ENCODE measurements at places on chromosomes 6 and 20.

- no peak for DNase-seq
These were observed 2.5 kb downstream of the SLC17A1 start for GRCh38 chr6:25829375-25829774.

DNA sequence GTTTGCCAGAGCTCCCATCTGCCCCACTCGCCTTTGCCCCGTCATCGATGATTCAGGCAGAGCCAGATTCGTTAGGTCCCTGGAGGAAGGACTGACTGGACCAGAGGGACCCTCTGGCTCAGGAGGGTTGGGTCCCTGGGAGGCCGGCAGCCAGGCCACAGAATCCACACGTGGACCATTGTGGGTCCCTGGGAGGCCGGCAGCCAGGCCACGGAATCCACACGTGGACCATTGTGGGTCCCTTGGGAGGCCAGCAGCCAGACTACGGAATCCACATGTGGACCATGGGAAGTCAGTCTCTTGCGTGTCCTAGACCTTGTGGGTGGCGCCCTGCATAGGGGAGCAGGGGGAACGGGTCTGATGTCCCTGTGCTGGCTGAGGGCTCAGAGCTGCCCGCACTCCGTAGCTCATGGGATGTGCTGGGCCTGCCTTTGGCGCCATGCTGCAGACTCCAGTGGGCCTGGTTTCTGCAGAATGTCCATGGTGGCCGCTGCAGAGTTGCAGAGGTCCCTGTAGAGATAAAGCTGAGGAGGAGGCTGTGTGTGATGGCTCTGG lies 23.5 kb downstream of the UCKL1 start:
- DNase-seq = no peak

- DNase-seq = no peak
These were observed 45.3 kb upstream of the FAM50B start for GRCh38 chr6:3803627-3804468.

GRCh38 chr6:53179961-53180651 lies 31.5 kb upstream of the GCM1 start:
- DNase-seq = no peak

DNA sequence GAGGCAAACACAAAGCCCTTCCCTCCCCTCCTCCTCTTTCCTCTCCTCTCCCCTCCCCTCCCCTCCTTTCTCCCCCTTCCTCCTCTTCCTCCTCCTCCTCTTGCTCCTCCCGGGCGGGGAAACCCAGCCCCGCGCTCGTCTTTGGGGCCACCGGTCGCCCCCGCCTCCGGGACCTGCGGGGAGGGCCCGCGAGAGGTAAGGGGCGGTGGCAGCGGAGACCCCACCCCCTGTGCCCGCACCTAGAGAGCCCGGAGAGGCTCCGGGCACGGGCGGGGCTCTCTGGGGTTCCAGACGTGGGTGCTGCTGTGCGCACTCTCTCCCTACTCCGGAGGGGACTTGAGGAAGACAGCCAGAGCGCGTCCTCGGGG lies at the start of gene RIN2:
Gene RIN2 (plus strand): TSS at position 126 of the 368 bp plus-strand sequence. CDS start 131,344 bp downstream, outside the sequence.
- DNase-seq = no peak

- DNase-seq = peak; percentile 61
These were observed 117.3 kb downstream of the SMLR1 start for GRCh38 chr6:130944486-130944885.

DNA sequence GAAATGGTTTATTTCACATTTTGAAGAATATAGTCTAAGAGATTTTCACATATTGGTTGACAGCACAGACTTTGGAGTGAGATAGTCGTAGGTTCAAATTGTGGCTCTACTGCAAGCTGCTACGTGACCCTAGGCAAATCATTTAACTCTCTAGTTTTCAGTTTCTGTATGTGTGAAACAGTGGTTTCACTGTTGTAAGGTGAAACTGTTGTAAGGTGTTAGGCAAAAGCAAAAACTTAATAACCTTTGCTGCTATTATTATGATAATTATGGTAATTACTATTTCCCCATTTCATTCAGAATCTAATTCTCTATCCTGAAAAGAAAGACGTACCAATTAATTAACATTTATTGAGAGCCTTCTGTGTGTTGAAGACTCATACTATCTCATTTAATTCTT lies 144.2 kb downstream of the REV3L start:
- no peak for DNase-seq

DNA sequence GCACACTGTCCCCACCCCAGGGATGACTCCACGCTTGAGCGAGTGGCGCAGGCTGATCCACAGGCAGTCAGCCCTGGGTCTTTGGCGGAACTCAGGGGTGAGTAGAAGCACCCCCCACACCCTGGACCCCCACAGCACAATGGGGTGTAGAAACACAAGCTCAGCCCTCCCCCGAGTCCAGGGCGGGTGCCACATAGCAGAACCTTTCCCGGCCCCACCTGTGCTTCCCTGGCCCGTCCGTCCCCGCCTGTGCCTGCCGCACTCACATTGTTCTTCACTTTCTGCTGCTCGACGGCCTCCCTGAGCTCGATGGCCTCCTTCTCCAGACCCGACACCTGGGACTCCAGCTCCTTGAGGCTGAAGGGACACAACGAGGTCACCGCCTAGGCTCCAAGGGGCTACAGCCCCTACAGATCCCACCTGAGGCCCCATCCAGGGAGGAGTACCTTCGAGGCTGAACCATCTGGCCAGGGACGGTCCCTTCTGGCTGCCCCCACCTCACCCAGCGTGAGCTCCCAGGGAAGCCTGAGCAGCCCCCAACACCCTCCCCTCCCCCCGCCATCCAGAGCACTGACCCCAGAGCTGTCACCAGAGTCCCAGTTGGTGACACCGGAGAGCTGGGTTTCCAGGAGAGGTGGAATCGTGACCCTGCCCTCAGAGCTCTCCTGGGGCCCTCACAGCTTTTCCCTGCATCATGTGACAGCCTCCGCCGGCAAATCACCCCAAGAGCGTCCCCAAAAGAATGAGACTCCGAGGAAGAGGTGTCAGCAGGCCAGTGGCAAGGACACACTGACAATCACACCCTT lies 55.6 kb downstream of the DSTN start:
- DNase-seq = no peak

DNA sequence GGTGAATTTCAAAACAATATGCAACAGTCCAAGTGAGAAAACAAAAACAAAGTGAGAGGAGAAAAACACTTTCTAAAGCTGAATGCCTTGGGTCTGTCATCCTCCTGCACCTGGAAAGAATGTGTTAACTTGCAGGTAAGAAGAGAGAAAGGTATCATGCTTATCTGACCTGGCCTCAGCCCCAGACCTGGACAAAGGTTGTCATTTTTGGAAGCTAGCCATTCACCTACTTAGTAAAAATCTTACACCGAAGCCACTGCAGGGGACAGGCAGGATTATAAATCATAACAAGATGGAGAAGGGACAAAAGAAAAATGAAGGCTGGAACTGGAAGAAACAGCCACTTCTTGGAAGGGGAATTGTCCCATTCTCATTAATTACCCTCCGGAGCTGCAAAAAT lies 69.4 kb downstream of the GFOD1 start:
- DNase-seq = no peak

- DNase-seq = no peak
These were observed 1.9 kb upstream of the SFT2D1 start for GRCh38 chr6:166344240-166344639.

DNA sequence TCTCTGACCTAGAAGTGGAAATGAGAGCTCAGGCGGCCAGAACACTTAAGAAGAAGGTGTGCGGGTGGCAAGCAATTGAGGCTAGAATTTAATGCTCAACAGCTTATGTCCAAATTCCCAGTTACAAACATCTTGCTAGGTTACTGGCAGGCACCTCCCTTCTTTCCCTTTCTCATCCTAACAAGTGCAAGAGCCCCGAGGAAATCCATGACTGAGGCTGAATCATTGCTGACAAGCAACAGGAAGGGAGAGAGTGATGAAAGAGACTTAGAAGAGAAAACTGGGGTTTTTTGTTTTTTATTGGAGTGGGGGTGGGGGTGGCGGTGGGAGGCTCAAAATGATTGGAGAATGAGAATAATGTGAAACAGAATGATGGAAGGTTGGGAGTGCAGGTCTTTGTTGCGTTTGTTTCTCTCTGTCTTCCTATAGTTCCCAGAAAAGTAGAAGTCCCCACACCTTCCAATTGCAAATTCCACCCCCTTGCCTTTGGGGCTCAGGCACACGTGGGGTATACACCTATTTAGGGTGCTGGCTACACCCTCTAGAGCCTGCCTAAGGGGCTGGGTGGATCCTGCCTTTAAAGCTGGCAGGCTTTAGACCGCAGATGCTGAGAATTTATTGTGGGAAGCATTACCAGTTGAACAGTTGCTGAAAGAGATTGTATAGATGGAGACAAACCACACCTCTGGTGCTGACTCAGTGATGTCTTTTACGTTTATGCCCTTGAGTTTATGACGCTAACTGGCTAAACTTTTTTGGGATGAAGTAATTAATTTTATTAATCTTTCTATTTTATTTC lies 1.4 kb downstream of the FAM83B start:
- no peak for DNase-seq

DNA sequence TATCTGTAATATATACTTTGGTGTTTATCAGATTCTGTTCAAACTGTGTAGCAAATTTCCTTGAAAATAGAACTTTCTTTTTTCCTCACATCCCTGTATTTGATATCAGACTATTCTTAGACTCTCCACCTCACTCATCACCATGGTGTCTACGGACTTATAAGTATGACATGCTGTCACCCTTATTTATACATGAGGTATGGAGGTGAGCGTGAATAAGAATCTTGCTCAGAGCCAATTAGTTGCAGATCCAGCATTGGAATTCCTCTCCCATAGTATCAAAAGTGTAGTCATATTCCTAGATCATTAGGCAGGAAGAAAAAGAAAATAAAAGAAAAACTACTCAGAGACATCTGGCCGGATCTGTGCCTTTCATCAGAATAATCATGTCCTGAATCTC lies 43.0 kb downstream of the TPD52L1 start:
- DNase-seq = no peak

DNA sequence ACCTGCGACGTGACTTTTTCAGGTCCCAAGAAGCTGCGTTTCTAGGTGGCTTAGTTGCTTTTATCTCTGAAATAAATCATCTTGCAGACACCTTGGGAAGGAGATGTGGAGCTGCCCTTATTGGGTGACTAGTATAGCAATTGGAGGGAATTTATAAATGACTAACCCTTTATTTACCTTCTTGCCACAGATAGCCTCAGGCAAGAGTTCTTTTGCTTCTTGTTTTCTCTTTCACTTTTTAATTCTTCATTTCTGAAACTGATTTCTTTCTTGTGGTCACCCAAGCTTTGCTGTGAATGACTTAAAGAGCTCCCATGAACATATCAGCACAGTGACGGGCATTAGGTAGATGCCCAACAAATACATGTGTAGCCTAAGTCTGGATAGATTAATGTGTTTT lies 3.0 kb downstream of the ADGRF4 start:
- DNase-seq = no peak

DNA sequence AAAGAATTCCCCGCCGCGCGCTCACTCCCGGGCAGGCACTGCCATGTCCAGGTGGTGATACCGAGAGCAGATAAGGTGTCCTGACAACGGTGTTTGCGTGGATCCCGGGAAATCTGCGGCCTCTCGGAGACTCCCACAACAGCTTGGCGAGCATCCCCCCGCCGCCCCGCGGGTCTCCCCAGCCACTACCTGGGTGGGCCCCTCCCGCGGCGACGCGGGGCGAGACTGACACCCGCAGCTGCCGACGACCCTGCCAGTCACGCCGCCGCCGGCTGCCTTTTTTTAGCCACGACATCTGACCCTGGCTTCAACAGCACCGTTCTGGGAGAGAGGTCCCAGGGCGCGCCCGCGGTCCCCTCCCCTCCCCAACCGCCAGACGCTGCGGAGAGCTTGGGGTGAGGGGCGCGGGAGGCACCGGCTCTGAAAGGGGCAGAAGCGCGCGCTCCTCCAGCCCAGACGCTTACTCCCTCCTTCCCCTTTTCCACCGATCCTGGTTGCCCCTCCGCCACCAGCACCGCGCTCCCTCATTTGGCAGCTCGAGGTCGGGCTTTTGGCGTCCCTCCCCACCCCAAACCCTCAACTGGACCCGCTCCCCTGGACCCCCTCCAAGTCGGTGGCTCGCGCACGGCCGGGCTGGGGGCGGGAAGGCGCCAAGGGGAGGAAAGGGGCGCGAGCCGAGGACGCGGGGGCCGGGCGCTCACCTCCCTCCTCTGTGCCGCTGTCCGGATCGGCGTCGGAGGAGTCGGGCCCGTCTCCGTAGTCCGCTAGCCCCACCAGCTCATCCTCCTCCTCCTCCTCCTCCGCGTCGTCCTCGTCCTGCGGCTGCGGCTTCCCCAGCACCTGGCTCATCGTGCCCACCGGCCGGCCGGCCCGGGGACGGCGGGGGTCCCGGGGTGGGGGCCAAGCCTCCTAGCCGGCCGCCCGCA lies 665 bp downstream of the RRAGD start:
- peak; percentile 63 for DNase-seq

DNA sequence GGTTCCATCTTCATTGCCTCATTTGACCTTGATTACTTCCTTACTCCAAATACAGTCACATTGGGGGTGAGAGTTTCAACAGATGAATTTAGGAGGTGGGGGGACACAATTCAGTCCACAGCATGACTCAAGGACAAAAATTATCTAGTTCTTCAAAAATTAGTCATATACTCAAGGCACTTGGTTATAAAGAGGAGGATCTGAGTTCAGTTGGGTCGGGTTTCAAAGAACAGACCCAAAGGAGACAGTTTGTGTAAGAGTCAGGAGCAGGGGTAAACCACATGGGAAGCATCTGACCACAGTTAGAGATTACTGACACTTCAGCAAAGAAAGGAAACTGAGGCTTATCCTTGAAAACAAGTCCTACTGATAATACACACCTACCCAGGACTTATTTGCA lies 138.0 kb downstream of the TBC1D7 start:
- DNase-seq = peak; percentile 18

DNA sequence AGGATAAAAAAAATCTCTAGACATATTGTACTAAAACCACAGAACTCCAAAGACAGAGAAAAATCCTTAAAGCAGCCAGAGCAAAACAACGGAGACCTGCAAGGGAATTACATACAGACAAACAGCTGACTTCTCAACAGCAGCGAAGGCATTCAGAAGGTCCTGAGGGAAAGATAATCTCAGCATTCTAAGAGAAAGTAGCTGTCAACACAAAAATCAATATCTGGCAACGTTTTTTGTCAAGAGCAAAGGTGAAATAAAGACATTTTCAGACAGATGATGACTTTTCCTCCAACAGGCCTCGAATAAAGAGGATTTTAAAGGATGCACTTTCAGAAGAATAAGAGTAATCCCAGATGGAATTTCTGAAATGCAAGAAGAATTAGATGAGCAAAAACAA lies 6.1 kb upstream of the SCGN start:
- no peak for DNase-seq

Data from OCI-M1 (cell line).